ENCODE measurements at places on chromosomes 5 and 9.

DNA sequence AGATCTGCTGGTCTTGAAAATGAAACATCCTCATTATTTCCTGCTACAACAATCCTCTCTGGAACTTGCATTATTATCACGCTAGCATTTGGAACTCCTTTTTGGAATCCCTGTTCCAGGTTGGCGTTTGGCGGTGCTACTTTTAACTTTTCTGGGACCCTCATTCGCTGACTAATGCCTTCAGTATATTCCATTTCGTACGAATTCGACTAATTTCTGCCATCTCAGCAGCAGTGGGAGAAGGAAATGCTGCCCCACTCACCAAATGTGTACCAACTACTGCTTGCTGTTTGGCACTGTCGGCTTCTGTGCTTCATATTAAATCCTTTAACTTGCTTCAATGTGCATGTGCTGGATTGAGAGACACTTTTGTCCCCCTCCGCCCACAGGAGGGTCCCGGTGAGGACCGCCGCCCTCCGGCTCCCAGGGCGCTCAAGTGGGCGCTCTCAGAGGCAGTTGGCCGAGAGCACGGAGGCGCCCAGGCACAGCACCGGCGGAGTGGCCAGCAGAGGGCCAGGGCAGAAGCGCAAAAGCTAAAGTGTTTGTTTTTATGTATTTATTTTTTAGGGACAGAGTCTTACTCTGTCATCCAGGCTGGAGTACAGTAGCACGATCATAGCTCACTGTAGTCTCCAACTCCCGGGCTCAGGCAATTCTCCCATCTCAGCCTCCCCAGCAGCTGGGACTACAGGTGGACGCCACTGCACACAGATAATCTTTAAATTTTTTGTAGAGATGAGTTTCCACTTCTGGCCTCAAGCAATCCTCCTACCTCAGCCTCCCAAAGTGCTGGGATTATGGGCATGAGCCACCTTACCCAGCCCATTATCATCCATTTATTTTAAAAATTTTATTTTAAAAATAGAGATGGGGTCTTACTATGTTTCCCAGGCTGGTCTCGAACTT is 11.9 kb downstream of the PDE6A start:
- DNase-seq, result peak; percentile 20

DNA sequence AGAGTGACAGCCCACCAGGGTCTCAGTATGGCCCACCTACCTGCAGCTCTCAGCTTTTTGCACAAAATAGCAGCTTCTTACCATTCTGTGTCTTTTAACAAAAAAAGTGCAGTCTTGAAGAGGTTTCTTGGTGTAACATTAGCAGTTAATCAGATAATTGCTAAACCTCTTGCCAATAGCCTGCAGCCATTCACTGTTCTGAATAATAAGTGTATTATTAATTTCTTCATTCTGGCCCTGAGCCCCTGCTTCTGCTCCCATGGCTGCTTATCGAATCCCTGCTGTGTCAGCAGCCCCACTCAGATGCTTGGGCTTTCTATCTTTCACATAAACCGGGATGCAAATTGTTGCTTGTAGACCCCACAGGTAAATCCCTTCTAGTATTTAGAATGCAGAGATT is 485.9 kb downstream of the CAAP1 start:
- no peak for DNase-seq

DNA sequence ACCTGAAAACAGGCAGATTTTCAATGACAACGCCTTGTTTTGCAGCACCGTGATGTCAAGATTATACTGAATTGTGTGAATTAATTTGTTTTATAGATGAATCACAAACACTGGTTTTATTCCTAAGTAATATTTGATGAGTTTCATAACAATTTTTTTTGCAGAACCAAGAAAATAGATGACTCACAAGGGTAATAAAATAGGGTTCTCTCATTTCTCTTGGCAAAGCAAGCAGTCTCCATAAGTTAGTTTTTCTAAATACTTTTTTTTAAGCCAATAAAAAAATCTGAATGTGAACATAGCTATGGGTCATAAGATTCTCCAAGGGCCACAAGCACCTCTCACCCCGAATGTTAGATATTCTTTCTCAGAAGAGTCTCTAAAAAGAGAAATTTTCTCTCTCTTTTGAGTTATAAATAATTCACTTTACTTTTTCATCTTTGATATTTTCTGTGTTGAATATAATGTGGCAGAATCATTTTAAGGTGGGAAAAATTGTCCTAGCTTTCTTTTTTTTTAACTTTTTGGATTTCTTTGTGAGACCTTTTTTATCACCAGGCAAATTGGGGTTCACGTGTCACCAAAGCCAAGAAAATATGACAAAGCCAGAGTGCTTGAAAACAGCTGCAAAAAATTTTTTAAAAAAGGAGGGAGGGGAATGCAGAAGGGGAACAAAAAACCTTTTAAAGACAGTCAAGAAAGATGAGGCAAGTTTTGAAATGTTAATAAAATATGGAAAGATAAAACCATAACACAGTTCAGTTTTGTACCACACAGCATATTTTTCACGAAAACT is 174.6 kb upstream of the DAPK1 start:
- no peak for DNase-seq

DNA sequence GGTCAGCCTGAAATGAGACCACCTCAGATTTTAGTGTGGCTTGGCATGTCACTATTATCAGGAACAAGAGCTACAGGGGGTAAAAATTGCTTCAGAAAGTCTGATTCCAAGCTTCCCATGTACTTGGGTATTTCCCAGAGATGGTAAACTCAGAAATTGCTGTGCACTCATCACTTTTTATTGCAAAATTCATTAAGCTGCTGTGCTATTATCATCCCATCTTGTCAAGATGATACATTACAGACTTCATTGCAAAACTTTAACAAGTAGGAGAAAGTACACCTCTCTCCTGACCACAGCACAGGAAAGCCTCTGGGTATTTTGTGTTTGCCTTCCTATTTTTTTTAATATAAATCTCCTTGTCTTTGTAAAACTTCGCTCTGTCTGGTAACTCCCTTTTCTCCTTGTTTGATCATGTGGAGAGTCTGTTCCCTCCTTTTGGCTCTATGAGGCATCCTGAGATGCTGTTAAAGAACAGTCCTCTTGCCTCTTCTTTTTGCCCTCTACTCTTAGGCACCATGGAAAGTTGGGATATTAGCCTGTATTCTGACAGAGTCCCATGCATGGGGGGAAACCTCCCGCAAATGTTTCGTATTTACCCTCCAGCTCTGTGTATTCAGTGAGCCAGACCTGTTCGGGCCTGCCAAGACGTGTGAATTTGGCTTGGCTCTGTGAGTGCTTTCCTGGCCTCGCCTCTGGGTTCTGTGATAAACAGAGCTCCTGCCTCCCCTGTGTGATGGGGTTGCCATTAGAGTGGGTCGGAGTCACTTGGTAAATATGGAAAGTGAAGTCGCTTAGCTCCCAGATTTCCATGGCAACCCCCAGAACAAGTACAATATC is 260.7 kb downstream of the NR3C1 start:
- no peak for DNase-seq

GRCh38 chr5:133801955-133802751 is 166.3 kb downstream of the C5orf15 start:
- DNase-seq, result no peak

DNA sequence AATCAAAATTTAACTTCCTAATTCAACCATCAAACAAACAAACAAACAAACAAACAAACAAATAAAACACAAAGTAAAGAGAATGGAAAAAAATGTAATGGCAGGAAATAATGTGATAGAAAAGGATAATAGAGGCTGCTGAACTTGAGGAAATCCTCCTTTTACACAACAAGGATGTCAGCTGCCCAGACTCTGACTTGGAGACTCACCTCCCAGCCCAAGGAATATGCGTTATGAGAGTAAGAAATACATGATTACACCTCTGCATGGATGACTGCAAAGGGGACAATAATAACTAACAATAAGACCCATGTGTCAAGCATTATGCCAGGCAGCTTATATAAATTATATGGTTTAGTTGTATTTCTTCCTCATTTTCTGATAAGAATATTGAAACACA is 46.6 kb upstream of the JAK2 start:
- no peak for DNase-seq

DNA sequence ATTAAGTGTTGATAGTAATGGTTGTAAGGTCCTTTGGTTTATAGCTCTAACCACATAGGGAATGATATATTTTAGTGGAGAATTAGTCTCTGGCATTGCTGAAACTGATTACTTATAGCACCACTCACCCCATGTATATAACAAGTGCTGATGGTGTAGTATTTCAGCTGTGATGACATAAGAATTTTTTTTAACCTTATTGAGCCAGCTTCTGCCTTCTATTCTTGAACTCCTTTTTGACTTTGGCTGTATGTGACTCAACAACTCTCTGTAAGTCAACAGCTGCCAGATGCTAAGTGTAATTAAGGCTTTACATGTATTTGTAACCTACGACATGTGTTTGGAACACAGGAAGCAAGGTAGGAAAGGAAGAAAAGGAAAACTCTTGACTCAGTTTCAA is 929.6 kb upstream of the WWC1 start:
- no peak for DNase-seq

GRCh38 chr9:21974722-21975409 is 19.3 kb downstream of the CDKN2A start:
- peak; percentile 51 for DNase-seq

DNA sequence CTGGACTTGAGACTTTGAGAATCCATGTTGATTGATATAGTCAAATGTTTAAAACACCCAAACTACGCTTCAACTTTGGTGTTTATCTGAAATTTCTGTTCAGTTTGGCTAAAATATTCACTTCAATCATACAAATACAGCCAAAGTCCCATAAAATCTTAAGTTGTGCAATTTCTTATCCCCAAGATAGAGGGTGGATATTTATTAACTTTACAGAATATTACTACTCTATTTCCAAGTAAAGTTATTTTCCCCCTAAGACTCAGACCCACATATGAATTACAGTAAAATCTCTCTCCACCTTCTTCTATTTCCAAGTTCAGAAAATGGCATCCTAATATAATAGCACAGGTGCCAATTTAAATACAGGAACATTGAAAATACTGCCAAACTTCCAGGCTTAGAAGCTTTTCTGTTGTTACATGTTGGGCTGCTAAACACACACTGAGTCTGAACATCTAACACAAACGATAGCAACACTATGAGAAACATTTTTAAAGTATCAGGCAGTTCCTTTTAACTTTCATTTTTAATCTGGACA is 290.3 kb downstream of the EBF1 start:
- no peak for DNase-seq

DNA sequence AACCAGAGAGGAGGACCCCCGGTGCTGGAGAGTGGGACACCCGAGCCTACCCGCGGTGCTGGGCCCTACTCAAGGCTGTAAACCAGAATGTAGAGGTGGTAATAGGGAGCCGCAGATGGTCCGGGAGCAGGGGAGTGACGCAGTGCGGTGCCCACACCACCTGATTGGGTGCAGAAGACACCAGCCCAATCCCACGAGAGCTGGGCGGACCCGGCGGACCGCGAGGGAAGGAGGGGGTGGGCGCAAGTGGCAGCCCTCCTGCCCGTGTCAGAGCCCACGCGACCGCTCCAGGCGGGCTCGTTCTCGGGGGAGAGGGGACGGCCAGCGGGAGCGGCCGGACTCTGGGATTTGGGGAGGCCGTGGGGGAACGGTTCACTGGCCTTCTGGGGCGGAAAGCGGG is 71.2 kb downstream of the C9orf50 start:
- no peak for DNase-seq

DNA sequence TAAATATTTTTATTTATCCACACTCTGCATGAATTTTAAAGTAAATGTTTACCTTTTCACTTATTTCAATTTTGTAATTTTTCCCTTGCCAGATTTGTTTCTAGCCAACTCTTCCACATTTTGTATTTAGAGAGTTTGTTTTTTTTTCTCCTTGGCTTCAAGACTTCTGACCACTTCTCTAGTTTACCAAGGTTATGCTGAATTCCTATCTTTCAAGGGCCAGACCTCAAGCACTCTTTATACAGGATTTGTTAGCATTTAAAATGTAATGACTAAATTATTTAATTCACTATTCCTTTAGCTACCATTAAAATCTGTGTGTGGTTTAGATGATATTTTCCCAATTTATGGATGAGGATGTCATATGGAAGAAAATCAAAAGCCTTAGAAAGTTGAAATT is 42.5 kb downstream of the MEF2C start:
- DNase-seq, result no peak

- no peak for DNase-seq
Measured at GRCh38 chr5:1783216-1783554, 16.5 kb downstream of the MRPL36 start.

DNA sequence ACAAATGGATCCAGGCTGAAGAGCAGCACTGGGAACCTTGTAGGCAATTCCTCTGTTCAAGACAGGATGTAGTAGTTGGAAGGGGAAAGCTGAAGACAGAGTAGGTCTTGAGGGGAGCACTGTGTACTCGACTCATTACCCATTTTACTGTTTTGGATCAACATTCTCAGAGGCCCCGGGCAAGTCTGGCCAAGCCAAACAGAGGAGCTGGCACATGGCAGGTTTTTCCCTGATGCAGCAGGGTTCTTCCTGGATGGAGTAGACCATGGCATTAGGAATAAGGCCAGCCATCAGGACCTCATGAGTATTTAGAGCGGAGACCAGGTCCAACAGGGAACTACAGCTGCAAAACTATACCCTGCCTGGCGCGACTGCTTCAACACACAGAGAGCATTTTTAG is 4.4 kb downstream of the SVEP1 start:
- DNase-seq, result no peak

DNA sequence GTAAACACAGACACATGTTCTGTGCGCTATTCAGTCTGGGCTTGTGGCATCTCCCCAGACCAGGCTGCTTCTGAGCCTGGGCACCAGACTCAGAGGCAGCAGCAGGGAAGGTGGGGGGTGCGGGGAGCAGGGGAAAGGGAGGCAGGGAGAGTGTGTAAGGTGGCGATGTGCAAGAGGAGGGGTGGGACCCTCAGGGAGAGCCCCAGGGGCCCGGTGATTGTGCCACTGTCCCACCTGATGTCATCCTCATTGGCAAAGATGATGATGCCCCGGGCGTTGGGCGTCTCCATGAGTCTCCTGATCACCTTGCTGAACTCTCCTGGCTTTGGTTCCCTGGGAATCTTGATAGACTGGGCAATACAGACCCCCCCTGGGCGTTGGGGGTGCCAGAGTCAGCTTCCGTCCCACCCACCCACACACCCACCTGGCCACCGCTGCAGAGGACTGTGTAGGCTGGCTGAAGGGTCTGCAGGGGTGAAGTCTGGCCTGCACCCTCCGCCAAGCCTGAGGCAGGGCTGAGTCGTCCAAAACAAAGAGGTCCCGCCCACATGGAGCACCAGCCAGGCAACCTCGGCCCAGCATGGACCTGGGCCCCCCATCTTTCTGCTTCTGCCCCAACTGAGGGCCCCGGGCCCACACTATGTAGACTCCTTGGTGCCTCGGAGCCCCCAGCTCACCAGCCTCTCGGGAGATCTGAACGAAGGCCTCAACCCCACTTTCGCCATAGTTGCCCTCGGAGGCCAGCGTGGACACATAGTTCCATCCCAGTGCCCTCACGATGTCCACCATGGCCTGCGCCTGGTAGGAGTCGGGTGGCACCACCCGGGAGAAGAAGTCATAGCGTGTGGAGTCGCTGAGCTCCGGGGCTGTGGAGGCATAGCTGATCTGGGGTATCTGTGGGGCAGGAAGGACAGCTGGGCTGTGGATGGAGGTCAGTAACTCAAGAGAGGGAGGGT is 3.7 kb downstream of the GRM6 start:
- no peak for DNase-seq

GRCh38 chr5:74587300-74587699 is 53.2 kb downstream of the ENC1 start:
- peak; percentile 7 for DNase-seq
